ENCODE measurements at places on chromosomes 6 and 20. TPM values are rescaled to one million over a fixed set of nuclear protein-coding genes. Genes with fewer than 3 reads are reported as not detected.
A peak's percentile ranks its signal among the peaks of the same experiment; 100 is the strongest.

The ELOVL4 gene
- 0.90 TPM for total RNA-seq

The SLC9A8 gene
- total RNA-seq = 17.3 TPM

The PNRC1 gene
- total RNA-seq = 249 TPM

The SLC35B3 gene
- 9.0 TPM for total RNA-seq

The SLC26A8 gene
- total RNA-seq = 0.30 TPM

The WFDC5 gene
- total RNA-seq = not detected

GRCh38 chr6:16761471-16762267, 409 bp upstream of the ATXN1 start:
- peak overlapping the region; percentile 67 for H3K4me3 ChIP-seq
- H3K4me1 ChIP-seq = no peaks in the 10 kb centered on the region
- no peaks in the 10 kb centered on the region for H3K36me3 ChIP-seq
- H3K27ac ChIP-seq = peak overlapping the region; percentile 95
- no peaks in the 10 kb centered on the region for H3K27me3 ChIP-seq

GRCh38 chr20:4795394-4795793, 73.7 kb downstream of the PRND start:
- H3K36me3 ChIP-seq = peaks cover 55% of the 10 kb centered on the region
- H3K4me3 ChIP-seq = no peak overlapping the region
- peak overlapping the region; percentile 48 for H3K27ac ChIP-seq

DNA sequence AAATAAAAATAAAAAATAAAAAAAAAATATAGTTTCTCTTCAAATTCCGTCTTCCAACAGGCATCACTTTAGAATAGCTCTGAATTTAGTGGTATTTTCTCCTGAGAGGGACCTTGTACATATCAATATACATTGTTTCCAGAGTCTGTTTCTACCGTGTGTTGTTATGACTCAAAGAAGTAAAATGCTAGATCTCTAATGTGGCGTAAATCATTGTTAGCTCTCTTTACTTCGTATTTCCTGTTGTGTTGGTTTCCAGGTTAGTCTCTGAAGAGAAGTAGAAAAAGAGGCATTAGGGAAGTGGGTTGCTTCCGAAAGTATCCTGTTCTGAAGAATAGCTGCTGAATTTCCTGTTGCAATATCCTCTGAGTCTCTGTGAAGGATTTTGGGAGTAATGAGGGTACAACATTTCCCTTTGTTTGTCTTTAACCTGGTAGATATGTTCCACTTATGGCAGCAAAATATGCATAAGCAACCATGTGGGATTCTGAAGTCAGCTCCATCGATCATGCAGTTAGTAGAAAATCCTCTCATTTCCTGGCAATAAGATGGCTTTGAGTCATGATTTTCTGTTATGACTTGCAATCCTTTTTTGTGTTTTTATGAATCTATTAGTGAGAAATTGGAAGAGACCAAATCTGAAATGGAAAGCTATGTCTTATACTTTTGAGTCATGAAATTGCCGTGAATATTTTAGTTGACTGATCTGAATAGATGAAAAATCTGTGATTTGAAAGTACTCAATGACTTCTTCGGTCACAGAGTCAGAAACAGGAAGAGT, 42.0 kb upstream of the MCHR2 start:
- H3K4me3 ChIP-seq = no peak overlapping the region
- no peaks in the 10 kb centered on the region for H3K4me1 ChIP-seq
- H3K27me3 ChIP-seq = no peaks in the 10 kb centered on the region
- H3K27ac ChIP-seq = no peak overlapping the region

DNA sequence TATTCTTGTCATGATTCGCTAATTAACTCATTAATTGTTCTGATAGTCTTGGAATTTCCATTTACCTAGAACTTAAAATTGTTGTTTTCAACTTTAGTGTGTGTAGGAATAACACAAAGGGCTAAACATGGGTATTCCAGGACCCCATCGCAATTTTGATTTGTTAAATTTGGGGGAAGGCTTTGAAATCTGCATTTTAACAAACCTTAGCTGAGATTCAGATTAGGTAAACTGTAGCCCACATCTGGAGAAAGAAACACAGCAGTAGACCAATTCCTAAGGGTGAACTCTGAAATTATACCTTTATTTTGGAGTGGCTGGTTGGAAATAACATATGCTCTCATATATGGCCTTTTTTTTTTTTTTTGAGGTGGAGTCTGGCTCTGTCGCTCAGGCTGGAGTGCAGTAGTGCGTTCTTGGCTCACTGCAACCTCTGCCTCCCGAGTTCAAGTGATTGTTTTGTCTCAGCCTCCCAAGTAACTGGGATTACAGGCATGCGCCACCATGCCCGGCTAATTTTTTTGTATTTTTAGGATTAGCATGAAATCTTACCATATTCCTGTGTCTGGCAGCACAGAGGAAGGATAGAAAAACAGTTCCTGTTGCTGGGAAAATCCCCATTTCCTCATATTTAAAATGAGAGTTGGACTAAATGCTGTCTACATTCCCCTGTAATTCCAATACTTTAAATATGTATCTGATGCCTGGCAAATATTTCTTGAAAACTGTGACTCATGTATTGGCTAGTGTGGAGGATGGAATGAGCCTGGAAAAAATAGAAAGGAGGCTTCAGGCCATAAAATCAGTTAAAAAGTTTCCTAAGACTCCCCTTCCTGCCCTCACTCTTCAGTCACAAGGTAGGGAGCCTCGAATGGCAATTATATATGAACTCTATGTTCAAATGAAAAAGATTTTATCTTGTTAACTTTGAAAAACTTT, 96.7 kb upstream of the FAM184A start:
- no peaks in the 10 kb centered on the region for H3K27me3 ChIP-seq
- H3K36me3 ChIP-seq = no peaks in the 10 kb centered on the region
- H3K4me1 ChIP-seq = no peaks in the 10 kb centered on the region
- DNase-seq = no peak

- no peaks in the 10 kb centered on the region for H3K36me3 ChIP-seq
- H3K27me3 ChIP-seq = no peaks in the 10 kb centered on the region
- no peak overlapping the region for H3K27ac ChIP-seq
- DNase-seq = no peak
- H3K4me1 ChIP-seq = no peaks in the 10 kb centered on the region
These were observed 841.8 kb downstream of the PHF3 start for GRCh38 chr6:64477391-64477790.

DNA sequence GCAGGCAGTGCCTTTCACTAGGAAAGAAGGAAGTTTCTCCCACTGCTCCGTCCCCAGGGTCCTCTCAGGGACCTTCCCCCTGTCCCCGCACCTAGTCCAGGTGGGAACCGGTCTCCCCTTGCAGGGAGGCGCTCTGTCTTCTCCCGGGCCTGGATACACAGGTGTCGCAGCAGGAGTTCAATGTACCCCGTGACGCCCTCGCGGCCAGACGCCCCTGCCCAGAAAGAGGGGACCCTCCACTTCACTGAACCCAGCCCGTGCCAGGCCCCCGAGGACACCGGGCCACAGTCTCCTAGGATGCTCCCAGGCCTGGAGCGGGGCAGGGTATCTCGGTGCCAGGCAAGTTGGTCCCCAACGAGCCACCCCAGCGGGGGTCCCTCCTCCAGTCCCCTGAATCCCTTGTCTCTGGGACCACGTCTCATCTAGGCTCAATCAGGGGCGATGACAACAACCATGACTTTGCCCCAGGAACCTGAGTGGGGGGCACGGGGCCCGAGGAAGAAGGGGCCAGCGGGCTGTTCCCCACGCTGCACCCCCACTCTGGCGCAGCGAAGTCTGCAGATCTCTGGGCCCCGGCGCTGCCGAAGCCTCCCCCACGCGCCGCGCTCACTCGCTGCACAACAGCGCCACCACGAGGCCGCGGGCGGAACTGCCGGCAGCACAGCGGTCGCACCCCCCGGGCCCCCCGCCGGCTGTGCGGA, 103.0 kb downstream of the EDN3 start:
- H3K4me1 ChIP-seq = no peaks in the 10 kb centered on the region
- no peaks in the 10 kb centered on the region for H3K36me3 ChIP-seq
- H3K27me3 ChIP-seq = peaks cover 96% of the 10 kb centered on the region

- DNase-seq = no peak
- no peaks in the 10 kb centered on the region for H3K27me3 ChIP-seq
- no peak overlapping the region for H3K27ac ChIP-seq
- no peaks in the 10 kb centered on the region for H3K4me1 ChIP-seq
- H3K36me3 ChIP-seq = no peaks in the 10 kb centered on the region
These were observed 378 bp upstream of the ERVFRD-1 start for GRCh38 chr6:11111769-11112437.

DNA sequence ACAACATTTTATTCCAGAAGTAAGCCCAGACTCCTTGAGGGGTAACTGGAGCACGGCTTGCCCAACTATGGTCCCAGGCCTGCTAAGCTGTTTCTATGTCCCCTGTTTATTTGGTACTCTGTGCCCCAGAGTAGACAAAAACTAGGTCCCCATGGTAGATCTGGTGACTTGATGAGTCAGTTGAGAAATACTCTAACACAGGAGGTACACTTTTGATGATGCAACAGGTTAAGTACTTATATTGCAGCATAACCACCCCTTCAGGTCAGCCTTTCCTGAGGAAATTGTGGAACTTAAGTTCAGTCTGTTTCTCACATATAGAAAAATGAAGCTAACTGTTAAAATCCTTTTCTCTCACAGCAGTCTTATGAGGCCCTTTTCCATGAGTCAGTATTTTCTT, 19.6 kb downstream of the TTPAL start:
- H3K27ac ChIP-seq = no peak overlapping the region
- H3K36me3 ChIP-seq = peaks cover 94% of the 10 kb centered on the region
- no peak overlapping the region for H3K4me3 ChIP-seq
- no peaks in the 10 kb centered on the region for H3K4me1 ChIP-seq

- H3K4me1 ChIP-seq = no peaks in the 10 kb centered on the region
- H3K27ac ChIP-seq = no peak overlapping the region
- no peaks in the 10 kb centered on the region for H3K27me3 ChIP-seq
- no peaks in the 10 kb centered on the region for H3K36me3 ChIP-seq
These were observed 199.2 kb downstream of the CD83 start for GRCh38 chr6:14316651-14317386.

- no peak for DNase-seq
- H3K4me3 ChIP-seq = no peak overlapping the region
- H3K36me3 ChIP-seq = no peaks in the 10 kb centered on the region
- H3K27ac ChIP-seq = peak overlapping the region; percentile 67
These were observed 19.8 kb downstream of the LAMA4 start for GRCh38 chr6:112234601-112235000.

DNA sequence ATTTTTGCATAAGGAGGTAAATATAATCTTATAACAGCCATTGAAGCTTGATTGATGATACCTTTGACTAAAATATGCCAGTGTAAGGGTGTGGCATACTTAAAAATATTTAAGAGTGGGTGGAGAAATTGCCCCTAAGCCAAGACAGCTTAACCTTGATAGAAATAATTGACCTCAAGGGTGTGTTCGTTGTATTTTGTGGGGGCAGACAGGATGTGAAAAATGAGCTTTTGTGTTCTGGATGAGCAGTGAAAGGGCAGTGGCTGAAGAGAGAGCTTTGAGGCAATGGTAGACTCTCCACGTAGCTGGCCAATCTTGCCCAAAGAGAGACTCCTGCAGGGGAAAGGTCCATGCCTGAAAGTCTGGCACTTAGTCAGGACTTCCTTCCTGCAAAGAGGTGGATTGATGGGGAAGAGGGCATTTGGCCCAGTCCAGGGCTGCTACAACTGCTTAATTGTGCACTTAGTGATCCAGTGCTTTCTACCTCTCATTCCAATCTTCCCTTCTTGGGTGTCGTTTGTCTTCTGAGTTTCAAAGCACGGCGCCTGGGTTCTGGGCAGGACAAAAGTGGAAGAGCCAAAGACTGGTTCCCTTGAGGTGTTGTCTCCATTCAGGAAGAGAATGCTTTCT, 15.6 kb upstream of the CD109 start:
- no peak overlapping the region for H3K27ac ChIP-seq
- H3K4me1 ChIP-seq = no peaks in the 10 kb centered on the region
- H3K36me3 ChIP-seq = no peaks in the 10 kb centered on the region
- no peak for DNase-seq

- no peak overlapping the region for H3K27ac ChIP-seq
- DNase-seq = no peak
- H3K27me3 ChIP-seq = no peaks in the 10 kb centered on the region
- H3K4me3 ChIP-seq = no peak overlapping the region
- peaks cover 4% of the 10 kb centered on the region for H3K4me1 ChIP-seq
- H3K36me3 ChIP-seq = no peaks in the 10 kb centered on the region
These were observed 220.3 kb downstream of the ALDH8A1 start for GRCh38 chr6:134729561-134729960.

- no peaks in the 10 kb centered on the region for H3K27me3 ChIP-seq
- no peak within 1 kb of the TSS for H3K27ac ChIP-seq
- peak within 1 kb of the TSS; percentile 17 for H3K4me3 ChIP-seq
- no peak for DNase-seq
- no peaks in the 10 kb centered on the region for H3K36me3 ChIP-seq
These were observed at the start of gene DCDC2 for GRCh38 chr6:24357336-24358218. Gene DCDC2 (minus strand): TSS chr6:24358059. CDS start chr6:24357750, 309 bp downstream.

DNA sequence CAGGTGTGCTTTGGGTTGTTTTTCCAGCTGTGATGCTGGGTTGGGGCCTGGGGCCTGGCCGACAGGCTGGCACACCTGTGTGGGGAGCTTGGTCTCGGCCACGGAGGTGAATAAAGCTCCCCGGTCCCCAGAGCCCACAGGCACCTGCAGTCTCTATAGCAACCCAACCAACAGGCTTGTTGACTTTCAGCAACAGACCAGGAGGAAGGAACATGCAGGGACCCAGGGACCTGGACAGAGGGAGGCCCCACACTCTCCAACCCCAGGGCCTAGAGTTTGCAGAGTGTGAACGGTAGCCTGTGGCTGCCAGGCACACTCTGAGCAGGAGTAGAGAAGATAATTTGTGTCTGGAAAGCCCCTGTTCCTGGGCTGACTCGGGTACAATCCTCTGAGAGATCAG, 14.6 kb upstream of the SYNJ2 start:
- H3K27ac ChIP-seq = no peak overlapping the region
- no peak for DNase-seq
- H3K4me1 ChIP-seq = no peaks in the 10 kb centered on the region
- H3K27me3 ChIP-seq = no peaks in the 10 kb centered on the region
- no peaks in the 10 kb centered on the region for H3K36me3 ChIP-seq
- H3K4me3 ChIP-seq = no peak overlapping the region

DNA sequence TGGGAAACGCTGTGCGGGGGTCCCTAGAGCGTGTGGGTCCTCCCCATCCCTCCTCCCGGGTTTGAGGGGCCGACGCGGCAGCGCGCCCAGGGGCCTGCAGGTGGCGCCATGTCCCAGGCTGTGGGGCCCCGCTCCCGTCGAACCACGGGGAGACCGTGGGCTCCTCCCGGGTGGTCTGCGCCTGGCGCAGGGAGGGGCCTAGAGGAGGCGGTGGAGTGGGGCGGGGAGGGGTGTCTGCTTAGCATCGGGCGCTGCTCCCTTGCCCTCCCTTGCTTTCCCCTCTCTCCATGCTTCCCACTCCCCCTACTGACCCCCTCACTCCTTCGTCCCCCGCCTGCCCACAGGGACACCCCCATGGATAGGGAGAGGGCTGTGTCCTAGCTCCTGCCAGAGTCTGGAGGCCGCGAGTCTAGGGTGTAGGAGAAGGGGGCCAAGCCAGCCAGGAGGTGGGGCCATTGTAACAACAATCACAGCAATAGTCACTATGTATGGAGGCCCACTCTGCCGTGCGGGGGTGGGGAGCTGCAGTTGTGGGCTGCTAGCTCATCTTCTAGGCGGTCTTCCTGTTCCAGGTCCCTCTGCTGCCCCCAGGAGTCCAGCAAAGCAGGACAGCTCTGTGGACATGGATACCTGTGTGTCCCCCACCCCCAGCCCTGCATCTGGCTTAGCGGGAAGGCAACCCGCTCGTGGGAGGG, 51.7 kb downstream of the CHMP4B start:
- H3K4me1 ChIP-seq = no peaks in the 10 kb centered on the region
- H3K4me3 ChIP-seq = no peak overlapping the region
- peak; percentile 44 for DNase-seq
